ENCODE measurements at places on chromosomes 2 and 18.
A peak's percentile ranks its signal among the peaks of the same experiment; 100 is the strongest.

DNA sequence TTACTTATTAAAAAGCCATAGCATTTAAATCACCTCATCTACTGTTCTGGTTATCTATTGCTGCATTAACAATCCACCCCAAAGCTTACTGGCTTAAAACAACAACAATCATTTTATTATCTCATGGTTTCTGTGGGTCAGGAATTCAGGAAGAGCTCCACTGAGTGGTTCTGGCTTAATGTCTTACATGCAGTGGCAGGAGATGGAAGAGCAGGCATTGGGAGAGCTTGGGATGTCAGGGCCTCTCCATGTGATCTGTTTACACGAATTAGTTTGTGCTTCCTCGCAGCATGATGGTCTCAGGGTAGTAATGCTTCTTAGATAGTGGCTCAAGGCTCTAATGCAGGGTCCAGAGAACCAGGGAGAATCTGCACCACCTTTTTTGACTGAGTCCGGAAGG, 14.4 kb upstream of the REL start:
- DNase-seq, result no peak

DNA sequence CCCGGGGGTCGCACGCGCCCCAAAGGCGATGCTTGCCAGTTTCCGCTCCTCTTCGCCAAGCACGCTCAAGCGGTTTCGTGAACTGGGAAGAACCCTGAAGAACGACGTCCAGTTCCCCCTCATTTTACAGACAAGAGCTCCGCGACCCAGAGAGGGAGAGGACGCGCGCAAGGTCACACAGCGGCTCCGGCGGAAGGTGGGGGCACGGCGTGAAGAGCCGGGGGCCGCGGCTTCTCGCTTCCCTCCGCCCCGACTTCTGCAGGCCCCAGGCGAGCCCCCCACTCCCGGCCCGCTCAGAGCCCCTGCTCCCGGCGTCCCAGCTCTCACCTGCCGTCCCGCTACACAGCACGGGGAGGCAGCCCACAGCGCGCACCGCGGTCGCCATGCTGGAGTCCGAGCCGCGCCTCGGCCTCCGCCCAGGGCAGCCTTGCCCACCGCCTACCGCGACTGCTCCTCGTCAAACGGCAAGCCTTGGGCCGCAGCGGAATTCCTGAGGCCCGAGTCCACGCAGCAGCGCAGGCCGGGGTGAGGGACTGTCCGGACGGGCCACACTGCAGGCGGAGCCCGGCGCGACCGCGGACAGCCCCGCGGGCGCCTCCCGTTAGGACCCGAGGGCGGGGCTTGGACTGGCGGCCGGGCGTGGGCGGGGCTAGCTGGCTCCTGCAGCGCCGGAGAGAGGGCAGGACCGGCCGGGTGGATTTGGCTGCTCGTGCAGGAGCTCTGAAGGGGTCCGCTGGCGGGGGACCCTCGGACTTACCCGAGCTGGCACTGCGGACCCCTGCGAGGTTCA, at the start of gene MRPS5:
MRPS5 (minus strand) TSS at position 402 of the 790 bp plus-strand sequence; CDS start at position 385, 17 bp downstream.
- peak; percentile 92 for DNase-seq

DNA sequence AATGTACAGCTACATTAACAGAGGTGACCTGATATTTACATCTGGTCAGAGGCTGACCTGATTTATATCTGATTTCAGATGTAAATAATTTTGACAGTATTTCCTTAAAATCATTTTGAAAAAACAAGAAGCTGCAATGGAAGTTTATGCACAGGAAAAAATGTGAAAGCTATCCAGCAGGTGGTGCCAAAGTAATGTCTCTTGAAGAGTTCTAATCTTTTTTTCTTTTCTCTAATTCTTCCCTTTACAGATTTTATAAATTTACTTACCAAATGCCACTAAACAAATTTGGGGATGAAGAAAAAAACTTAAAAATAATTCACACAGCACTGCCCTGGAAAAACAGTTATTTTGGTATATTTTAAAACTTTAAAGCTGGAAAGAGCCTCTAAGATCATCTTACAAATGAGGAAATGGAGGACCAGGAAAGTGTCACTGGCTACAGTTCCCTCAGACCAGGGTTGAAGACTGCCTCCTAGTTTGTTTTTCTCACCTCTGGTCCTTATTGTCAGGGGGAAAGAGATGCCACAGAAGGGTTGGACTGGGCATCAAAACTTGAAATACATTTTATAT, 16.4 kb upstream of the FBLN7 start:
- DNase-seq, result no peak

DNA sequence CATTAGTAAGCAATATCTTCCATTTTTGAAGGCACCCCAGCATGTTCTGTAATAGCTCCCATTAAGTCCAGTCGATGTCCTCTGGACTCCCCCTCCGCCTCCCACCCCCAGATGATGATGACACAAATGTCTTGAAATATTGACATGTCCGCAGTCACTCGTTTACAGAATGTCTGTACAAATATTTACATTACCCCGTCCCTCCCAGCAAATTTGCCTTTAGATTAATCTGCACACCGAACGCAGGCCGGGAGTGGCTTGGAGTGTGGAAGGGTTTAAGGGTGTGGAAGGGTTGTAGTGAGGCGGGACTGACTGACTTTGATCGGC, 853 bp upstream of the OSBPL6 start:
- no peak for DNase-seq

- no peak for DNase-seq
These were observed 18.0 kb downstream of the MALL start for GRCh38 chr2:110097506-110098220.

DNA sequence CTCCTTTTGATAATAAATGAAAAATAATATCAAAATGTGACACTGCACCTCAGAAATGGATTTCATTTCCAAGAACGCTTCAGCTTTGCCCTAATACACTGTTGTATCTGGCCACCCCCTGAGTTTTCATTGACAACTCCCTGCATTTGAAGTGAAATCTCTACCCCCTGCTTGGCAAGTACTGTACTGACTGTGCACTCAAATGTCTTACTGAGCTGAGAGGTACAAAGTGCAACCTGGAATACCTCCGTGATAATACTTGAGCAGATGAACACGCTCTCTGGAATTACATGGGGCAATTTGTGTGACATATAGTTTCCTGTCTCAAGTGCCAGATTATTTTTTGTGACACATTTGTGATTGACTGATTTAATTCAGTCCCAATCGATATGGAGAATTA, 231.1 kb downstream of the LRP1B start:
- DNase-seq, result no peak

DNA sequence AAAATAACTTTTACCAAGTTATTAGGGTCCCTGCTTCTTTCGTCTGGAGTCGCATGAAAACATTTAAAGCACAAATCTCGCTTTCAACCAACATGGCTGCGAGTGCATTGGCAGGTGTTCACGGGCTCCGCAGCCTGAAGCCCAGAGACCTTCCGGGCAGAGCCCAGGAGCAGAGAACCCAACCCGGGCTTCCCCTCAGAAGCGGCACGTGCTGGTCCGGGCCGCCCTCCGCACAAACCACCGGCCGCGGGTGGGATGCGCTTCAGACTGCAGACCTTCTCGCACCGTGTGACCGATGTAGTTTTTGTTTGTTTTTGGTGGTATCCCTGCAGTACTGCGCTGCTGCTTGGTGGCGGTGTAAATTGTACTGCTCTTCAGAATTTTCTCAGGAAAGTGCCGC, 105.6 kb upstream of the TPO start:
- no peak for DNase-seq

GRCh38 chr2:97993926-97994325, 1.8 kb downstream of the TMEM131 start:
- no peak for DNase-seq

DNA sequence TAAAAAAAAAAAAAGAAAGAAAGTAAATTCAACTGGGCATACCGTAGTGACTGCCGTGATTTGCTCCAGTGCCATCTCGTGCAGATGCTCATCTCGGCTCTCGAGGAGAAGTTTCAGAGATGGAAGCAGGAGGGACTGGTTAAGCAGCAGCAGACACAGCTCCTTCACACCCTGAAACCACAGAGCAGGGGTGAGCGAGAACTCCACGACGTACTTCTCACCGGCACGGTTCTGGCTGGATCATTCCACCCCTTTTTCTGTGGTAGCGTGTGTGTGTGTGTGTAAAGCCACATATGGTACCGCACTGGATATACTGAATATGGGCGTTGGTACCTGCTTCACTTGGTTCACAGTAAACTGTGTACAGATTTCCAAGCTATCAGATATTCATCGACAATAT, 382.2 kb downstream of the NBAS start:
- no peak for DNase-seq

DNA sequence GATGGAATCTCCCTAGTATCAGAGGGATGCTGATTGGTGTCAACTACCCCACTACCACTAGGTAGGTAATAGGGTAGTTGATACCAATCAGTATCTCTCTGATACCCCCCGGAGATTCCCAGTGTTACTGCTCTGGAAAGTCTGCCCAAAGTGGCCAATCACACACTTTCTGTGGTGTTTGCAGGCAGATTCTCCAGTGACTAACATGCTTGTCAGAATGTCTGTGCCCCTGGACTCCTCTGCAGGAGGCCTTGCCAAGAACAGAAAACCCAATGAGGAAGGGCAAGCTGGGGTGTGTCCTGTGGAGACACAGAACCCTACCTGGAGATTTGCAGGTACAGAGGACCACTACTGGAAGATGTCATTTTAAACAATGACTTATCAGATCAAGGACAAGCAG, 135.1 kb downstream of the RIT2 start:
- DNase-seq, result no peak

GRCh38 chr2:129297430-129297829, 682.0 kb upstream of the RAB6C start:
- no peak for DNase-seq

GRCh38 chr2:144054911-144055310, 465.0 kb downstream of the ZEB2 start:
- no peak for DNase-seq

GRCh38 chr2:16189836-16190160, 249.4 kb downstream of the MYCN start:
- DNase-seq, result no peak

GRCh38 chr2:38750011-38750890, 910 bp downstream of the SRSF7 start:
- peak; percentile 59 for DNase-seq

- DNase-seq, result no peak
These were observed 27.4 kb downstream of the NEMP2 start for GRCh38 chr2:190507135-190507534.

DNA sequence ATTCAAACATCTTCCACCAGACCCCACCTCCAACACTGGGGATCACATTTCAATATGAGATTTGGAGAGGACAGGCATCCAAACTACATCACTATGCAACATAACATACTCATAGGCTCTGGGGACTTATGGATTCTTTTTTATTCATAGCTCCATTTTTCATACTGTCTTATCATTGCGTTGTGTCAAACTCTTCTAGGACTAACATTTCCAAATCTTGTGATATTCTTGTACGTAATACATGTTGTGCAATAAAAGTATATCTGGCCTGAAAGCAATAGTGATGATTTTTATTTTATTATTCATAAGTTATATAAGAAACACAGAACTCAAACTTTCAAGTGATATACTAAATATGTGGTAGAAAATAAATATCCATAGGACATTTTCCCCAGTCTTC, 60.6 kb upstream of the ACTR3 start:
- no peak for DNase-seq

GRCh38 chr2:218218268-218219185, 1.5 kb downstream of the ARPC2 start:
- DNase-seq, result no peak

- DNase-seq, result no peak
These were observed 1080.9 kb upstream of the FANCL start for GRCh38 chr2:59322005-59322404.

GRCh38 chr2:198697218-198697617, 760.5 kb downstream of the SATB2 start:
- no peak for DNase-seq

- no peak for DNase-seq
These were observed 35.1 kb downstream of the NLRC4 start for GRCh38 chr2:32229635-32230034.

- DNase-seq, result peak; percentile 10
These were observed 33.5 kb upstream of the GPC1 start for GRCh38 chr2:240401781-240402551.

- no peak for DNase-seq
These were observed 9.9 kb upstream of the ZEB2 start for GRCh38 chr2:144529841-144530240.

DNA sequence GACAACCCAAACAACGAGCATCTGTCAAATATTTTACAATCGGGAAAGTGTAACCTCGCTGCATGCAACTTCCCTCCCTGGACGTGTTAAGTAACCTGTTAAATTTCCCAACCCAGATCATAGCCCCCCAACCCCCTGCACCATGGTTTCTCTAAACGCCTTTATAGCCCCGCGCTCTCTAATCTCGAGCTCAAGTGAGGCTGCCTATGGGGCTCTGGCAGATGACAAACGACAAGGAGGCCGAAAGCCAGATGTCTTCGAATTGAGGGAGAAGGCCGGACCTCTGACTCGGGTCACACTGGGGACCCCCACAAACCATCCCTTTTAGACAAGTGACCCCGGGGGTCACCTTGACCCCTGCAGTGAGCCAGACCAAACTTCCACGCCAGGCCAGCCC, 526 bp downstream of the COX7A2L start:
- DNase-seq, result no peak

- DNase-seq, result no peak
These were observed 103.1 kb upstream of the THOC1 start for GRCh38 chr18:370751-371608.

- DNase-seq, result no peak
These were observed 20.6 kb upstream of the GCC2 start for GRCh38 chr2:108428286-108429009.

DNA sequence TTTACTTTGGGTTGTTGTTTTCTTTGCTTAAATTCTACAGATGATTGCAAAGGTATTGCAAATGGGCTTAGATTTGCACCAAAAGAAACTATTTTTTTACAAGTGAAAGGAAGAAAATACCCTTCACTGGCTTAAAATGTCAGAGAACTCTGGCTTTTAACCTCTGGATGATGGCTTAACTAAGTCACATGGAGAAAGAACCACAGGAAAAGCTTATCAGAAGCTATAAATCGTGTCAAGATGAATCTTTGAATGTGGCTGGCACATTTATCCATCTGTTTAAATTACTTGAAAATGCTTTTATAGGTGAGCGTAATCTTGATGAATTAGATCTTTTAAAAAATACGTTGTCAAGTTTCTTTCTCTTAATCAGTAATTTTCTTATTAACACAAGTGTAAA, 32.0 kb upstream of the CCDC178 start:
- DNase-seq, result no peak

GRCh38 chr2:207487650-207488311, 42.0 kb upstream of the CREB1 start:
- DNase-seq, result no peak

GRCh38 chr2:161486111-161486510, 70.0 kb downstream of the TBR1 start:
- no peak for DNase-seq
